Cortex of kidney (tissue), 1 donor: ENCODE measurements at places on chromosomes 12 and 14.

DNA sequence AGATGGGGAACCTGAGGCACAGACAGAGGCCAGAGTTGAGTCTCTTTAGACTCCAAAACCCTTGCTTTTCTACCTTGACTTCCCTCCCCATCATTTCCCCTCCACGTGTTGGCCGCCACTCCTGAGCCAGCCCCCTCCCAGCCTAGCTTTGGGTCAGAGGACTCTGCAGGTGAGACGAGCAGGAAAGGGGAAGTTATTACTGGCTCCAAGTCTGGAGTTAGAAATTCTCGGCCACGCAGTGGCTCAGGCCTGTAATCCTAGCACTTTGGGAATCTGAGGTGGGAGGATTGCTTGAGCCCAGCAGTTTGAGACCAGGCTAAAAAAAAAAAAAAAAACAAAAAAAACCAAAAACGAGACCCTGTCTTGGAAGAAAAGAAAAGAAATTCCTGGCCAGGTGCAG lies 8.8 kb downstream of the VSX2 start:
- no peak for DNase-seq

- DNase-seq: no peak
Observed at GRCh38 chr12:84502907-84503787, 409.5 kb downstream of the SLC6A15 start.

DNA sequence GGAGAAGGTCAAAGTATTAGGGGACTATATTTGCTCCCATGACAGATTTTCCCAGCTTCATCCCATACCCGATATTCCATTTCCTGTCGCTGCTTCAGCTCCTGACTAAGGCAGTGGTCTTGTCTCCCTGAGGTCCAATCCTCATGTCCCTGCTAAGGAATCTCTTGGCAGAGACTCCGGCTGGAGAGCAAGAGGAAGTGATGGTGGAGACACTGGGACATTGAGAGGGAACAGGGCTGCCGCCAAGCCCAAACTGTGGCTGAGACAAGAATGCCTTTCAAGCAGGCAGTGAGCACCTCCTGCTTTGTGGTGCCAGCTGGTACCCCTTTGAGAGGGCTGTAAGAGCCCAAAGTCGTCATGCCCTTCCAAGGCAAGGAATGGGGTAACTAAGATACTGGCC lies 5.5 kb downstream of the SP7 start:
- DNase-seq: no peak

- DNase-seq: no peak
Observed at GRCh38 chr12:49478949-49479664, 59.7 kb upstream of the KCNH3 start.

GRCh38 chr14:75654127-75654732 lies 6.4 kb downstream of the ERG28 start:
- no peak for DNase-seq

- DNase-seq: no peak
Observed at GRCh38 chr12:104578453-104578852, 121.7 kb downstream of the CHST11 start.

GRCh38 chr12:79737875-79738718 lies 47.3 kb upstream of the PAWR start:
- no peak for DNase-seq

GRCh38 chr12:47561746-47562145 lies 144.1 kb downstream of the RPAP3 start:
- DNase-seq: no peak

GRCh38 chr12:124848621-124849380 lies 14.9 kb downstream of the SCARB1 start:
- DNase-seq: no peak

- DNase-seq: no peak
Observed at GRCh38 chr14:64212666-64213065, 81.5 kb downstream of the ESR2 start.

DNA sequence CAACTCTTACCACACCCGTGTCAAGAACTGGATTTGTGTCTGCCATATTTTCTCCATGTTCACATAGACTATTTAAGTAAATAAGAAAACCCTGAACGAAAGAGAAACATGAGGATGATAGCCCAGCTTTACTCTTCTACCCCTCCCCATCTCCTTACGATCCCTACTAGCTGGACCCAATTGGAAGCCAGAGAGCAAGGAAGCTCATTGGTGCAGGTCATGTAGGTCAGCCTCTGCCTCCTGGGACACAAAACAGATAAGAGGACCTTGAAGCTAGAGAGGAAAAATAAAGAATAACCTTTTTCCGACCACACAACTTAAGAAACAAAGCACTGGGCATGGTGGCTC lies 124.6 kb upstream of the ATF7IP start:
- DNase-seq: no peak

GRCh38 chr14:58297412-58297761 lies 968 bp upstream of the ARID4A start:
- no peak for DNase-seq

- no peak for DNase-seq
Observed at GRCh38 chr12:124227951-124228711, 66.8 kb upstream of the RFLNA start.

- DNase-seq: no peak
Observed at GRCh38 chr12:54941659-54942058, 42.9 kb downstream of the TESPA1 start.

DNA sequence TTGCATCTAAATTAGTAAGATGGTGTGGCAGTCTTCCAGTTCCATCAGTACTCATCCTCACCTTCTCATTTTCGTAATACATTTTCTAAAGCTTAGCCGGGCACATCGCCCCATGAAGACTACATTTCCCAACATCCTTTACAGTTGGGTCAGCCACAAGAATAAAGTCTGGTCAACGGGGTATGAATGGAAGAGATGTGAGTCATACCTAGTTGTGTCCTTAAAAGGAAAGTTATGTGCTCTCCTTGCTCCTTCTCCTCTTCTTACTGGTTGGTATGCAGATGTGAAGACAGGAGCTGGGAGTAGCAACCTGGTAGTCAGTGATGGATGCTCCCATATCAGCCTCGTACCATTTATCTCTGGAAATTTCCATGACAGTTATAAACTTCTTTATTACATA lies 35.9 kb upstream of the EGLN3 start:
- DNase-seq: no peak

DNA sequence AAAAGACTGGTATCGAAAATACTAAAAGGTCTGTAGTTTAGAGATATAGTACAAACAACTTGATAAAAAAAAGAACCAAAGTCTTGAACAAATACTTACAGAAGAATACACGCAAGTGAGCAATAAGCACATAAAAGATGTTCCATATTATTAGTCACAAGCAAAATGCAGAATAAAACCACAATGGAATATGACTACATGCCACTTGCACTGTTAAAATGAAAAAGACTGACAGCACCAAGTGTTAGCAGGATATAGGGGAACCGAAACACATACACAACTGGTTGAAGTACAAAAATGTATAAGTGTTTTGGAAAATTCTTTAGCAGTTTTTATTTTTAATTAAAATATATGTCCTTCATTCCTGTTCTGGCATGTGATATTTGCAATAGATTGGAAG lies 3.6 kb downstream of the CLEC2A start:
- DNase-seq: no peak

DNA sequence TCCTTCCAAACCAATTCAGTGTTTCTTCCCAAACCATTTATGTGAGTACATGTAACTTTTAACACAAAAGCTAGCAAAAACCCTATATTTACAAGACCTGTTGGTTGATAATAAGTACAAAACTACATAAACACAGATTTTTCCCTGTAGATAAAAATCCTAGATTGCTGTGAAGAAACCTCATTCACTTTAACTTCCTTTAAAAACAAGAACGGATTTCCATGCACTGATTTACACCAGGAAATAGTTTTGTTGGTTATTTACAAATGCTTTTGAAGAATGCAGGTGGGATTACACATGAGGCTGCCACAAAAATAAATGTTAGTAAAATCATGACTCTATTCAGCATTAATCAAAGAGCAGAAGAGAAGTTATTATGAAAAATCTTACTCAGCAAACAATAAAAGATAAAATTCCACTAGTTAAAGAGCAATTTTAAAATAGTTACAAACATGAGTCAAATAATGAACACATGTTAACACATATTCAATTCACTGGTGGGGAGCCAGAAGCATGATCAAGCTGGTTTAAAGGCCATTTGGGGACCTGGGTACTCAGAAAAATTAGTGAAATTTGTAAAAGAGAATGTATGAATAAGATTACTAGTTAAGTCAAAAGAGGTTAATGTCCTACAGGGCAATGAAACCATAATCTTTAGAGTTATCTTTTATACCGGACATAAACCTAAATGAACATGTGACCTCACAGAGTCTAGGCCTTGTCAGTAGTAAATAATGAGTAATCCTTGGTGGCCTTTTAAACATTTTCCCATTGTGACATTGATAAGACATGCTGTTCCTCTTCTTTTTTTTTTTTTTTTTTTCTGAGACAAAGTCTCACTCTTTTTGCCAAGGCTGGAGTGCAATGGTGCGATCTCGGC lies 79.9 kb downstream of the PHLDA1 start:
- DNase-seq: no peak

- DNase-seq: no peak
Observed at GRCh38 chr14:59507752-59508103, 23.4 kb downstream of the JKAMP start.

- DNase-seq: no peak
Observed at GRCh38 chr12:18861287-18861858, 123.5 kb downstream of the CAPZA3 start.

- DNase-seq: no peak
Observed at GRCh38 chr14:88468406-88468805, 82.9 kb downstream of the SPATA7 start.

DNA sequence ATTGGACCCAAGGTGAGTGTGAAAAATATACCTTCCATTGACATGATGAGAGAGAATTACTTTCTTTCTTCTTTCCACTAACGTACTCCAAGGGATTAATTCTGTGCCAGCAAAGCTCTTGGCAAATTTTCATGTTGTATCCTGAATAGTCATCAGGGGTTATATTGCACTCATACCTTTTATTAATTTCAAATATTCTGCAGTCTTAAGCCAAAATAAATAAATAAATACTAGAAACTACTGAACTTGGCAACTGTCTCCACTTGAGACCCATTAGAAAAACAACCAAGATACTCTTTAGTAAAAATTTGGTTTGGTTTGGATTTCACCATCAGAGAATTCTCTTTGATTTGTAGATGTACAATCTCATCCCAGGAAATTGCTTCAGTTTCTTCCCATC lies 22.1 kb upstream of the CLEC14A start:
- no peak for DNase-seq

DNA sequence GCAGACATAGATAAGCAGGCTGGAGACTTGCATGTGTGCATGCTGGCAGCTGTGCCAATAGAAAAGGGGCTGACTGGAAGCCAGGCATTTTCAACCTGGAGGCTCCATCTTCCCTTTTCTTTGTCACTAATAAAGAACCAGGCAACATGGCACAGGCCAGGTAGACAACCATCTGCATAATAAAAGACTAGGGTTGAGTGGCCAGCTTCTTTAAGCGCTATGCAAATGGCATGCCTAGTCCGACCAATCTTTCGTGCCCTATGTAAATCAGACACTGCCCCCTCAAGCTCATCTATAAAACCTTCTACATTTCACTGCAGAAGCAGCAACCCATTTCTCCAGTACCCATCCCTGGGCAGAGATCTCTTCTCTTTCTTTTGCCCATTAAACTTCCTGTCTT lies 4.6 kb upstream of the KLRC1 start:
- DNase-seq: no peak
